ENCODE measurements at places on chromosomes 12 and 14.

- no peak for DNase-seq
Observed at GRCh38 chr12:41466300-41466699, 278.2 kb downstream of the PDZRN4 start.

DNA sequence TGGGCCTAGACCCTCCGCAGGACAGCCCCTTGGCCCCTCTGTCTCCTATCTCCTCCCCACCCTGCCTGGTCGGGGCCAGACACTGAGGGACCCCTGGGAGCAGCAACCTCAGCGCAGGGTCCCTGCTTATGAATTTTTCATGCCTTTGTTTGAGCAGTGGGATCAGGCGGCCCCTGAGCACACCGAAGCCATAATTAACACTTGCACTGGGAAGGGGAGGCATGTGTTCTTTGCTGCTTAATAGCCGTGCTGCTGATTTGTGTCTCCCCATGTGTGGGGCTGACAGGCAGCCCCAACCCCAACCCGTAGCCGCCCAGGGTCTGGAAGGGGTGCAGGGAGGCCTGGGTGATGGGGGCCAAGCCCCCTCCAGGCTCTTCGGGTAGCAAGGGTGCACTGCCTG, 52.7 kb downstream of the FBRSL1 start:
- DNase-seq, result peak; percentile 83

- no peak for DNase-seq
Observed at GRCh38 chr12:104355630-104356029, 52.1 kb downstream of the EID3 start.

GRCh38 chr12:22539055-22539454, 5.3 kb downstream of the C2CD5 start:
- DNase-seq, result no peak

DNA sequence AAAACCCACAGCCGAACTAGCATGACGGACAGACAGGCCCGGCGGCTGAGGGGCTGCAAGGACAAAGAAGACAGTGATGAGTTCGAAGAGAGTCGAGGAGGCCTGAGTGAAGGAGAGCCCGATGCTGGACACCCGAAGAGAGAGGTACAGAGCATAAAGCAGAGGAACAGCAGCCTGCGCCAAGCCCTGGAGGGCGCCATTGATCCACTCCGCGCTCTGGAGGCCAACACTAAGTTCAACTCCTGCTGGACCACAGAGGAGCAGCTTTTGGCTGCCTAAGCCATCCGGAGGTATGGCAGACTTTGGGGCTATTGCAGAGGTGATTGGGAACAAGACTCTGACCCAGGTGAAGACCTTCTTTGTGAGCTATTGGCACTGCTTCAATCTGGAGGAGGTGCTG, 7.8 kb upstream of the PLXNC1 start:
- DNase-seq, result no peak

DNA sequence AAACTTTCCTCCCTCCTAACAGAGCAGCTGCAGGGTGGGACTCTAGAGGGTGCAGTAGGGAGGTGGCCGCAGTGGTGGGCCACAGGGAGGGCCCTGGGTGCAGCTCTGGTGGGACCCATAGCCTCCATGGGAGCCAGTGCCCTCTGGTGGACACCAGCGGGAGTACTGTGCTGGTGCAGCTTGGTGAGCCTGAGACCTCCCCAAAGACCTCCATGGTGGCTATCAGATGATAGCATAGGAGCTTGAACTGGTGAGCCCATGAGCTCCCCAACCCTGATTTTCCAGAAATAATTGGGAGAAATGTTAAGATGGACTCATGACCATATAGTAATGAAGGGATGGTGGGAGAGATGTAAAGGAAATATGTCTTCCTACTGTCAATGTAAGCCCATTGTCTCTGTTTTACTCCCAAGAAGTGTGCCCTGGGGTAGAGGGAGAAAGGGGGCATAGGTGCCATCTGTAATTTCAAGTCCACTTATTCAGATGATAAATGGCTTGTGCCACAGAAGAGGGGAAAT, 98.7 kb downstream of the GAS2L3 start:
- DNase-seq, result no peak

- DNase-seq, result no peak
Observed at GRCh38 chr12:108575199-108575912, 13.0 kb downstream of the ISCU start.
